ENCODE measurements at places on chromosomes 6 and 20.

GRCh38 chr6:114090626-114091025 is 119.7 kb upstream of the HDAC2 start:
- no peak for DNase-seq

DNA sequence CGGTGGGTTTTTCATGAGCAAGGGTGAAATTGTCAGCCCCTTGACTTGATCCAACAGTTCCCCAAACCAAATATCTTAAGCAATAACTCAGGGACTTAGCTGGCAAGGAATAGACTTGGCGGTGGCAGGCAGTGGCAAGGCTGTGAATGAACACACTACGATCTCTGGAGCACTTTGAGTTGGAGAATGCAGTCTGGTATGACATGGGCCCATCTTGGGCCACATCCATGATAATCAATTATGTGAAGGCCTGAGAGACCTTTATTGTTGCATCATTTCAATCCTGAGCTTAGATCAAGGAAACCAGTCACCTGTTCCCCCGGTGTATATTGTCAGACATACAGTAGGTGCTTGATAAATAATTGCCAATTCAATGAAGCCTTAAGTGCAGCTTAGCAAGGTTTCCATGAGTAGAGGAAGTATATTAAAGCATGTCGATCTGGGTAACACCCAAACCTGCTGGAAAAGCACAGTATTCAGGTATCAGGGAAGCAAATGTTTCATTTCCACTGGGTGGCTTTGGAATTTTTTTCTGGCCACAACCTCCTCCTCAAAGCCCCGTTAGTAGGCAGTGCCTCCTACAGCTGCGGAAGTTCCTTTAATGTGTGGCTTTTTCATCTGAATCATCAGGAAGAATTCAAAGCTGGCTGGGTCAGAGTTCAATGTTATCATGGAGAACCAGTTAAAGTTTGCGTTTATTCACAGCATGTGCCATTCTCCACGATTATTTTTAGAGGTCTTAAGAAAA is 10.2 kb downstream of the CASS4 start:
- DNase-seq = no peak

GRCh38 chr6:157954150-157955117 is 27.2 kb upstream of the SYNJ2 start:
- DNase-seq = no peak

- no peak for DNase-seq
These were observed 61.0 kb upstream of the NHSL1 start for GRCh38 chr6:138560130-138560860.

DNA sequence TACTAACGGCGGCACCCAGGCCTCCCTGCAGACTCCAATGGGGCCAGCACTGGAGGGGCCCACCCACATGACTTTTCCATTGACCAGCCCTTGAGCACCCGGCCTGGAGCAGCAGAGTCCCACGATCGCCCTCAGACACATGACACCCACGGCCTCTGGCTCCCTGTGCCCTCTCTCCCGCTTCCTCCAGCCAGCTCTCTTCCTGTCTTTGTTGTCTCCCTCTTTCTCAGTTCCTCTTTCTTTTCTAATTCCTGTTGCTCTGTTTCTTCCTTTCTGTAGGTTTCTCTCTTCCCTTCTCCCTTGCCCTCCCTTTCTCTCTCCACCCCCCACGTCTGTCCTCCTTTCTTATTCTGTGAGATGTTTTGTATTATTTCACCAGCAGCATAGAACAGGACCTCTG is 26.1 kb upstream of the FANCE start:
- no peak for DNase-seq

DNA sequence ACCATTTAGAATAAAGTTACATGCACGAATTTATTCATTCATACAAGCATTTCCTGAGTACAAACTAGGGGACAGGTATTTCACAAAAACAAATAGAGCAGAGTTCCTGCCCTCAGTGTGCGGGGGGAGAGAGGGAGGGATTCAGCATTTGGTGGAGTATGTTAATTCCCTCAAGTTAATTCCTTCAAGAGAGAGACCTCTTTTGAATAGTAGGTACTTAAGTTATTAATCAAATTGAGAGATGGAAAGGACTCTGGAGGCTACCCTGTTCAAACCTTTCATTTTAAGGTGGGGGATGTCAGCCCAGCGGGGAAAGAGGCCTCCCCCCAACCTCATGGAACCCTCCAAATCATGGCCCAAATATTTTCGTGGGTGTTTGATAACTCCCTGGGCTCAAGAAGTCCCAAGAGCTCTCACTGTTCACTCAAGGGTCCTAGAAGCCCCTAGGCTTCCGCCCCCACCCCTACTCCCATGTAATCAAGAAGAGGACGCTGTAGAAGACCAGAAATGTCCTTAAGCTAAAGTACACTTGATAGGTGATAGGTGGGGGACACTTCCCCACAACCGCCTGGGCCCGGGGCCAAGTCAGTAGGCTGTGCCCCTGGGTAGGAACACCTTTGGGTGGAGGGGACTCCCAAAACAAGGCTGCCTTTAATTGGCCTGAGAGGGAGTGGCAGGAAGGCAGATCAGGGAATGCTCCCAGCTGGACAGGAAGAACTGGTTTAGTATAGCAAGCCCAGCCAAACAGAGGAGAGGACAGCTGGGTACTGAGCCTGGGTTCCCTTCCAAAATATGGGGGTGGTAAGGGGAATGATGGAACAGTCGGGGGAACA is 2.9 kb downstream of the SDC4 start:
- DNase-seq = no peak

GRCh38 chr20:62666736-62667529 is 24.6 kb downstream of the SLCO4A1 start:
- DNase-seq = peak; percentile 3

- DNase-seq = no peak
These were observed 572.5 kb upstream of the JAG1 start for GRCh38 chr20:11246251-11246775.

- no peak for DNase-seq
These were observed 290.2 kb downstream of the TSHZ2 start for GRCh38 chr20:53262365-53262764.

DNA sequence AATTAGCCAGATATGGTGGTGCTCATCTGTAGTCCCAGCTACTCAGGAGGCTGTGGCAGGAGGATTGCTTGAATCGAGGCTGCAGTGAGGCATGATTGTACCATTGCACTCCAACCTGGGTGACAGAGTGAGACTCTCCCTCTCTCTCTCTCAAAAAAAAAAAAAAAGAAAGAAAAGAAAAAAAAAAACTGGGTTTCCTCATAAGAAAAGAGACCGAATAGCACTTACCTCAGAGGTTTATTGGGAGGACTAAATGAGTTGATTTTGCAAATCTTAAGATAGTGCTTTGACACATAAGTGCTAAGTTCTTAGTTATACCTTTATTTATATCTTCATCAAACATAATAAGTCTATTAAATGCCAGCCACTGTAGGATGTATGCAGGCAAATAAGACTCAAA is 6.3 kb downstream of the VWA7 start:
- no peak for DNase-seq

DNA sequence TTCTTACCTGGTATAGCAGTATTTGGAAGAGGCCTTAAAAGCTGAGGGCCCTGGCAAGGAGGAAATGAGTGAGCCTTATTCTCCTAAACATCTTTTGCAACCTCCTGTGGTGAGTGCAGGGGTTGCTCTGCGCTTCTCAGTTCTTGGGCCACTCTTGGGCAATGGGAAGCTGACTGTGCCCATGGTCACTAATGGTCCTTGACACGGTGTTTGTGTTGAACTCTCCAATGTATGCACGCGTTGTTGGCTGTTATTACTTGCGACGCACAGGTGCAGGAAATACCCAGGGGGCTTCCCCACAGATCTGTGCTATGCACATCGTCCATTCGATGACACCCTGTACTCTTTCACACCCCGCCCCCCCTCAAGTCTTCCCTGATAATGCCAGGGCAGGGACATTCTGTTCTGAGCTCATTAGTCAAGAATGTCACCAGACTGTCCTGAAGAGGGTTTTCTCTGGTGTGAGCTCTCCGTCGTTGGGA is 79.7 kb downstream of the EDN1 start:
- no peak for DNase-seq

DNA sequence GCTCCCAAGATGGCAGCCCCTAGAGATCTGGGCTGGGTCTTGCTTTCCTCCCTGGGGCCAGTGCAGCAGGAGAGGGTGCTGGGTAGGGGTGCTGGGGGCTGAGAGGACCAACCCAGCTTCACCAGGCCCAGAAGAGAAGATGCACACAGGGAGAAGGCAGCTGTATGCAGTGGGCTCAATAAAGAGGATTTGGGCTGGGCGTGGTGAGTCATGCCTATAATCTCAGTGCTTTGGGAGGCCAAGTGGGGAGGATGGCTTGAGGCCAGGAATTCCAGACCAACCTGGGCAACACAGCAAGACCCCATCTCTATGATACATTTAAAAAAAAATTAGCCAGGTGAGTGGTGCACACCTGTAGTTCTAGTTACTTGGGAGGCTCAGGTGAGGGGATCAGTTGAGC is 25.7 kb upstream of the EMILIN3 start:
- no peak for DNase-seq

- no peak for DNase-seq
These were observed 24.5 kb downstream of the ILRUN start for GRCh38 chr6:34671801-34672656.

- DNase-seq = no peak
These were observed 4.9 kb downstream of the MTCL3 start for GRCh38 chr6:127514179-127514772.

GRCh38 chr6:1970151-1970561 is 275.2 kb downstream of the GMDS start:
- no peak for DNase-seq

DNA sequence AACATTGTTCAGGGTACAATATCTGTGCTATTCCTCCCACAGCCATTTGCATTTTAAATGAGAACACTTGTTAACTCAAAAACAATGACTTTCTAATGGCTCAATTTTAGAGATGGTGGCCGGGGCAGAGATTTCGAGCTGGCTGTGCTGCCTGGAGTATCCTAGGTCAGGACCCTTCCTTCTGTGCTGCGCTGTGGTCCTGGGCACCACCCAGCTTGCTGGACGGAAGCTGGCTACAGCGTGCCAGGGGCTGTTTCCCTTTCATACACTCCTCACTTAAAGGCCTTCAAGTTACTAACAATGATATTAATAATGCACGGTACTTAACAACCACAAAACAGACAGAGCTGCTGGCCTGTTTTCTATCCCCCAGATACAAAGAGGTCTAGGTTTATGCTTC is 194.4 kb upstream of the CST7 start:
- no peak for DNase-seq

GRCh38 chr6:133978896-133979240 is 25.8 kb downstream of the TBPL1 start:
- DNase-seq = no peak

DNA sequence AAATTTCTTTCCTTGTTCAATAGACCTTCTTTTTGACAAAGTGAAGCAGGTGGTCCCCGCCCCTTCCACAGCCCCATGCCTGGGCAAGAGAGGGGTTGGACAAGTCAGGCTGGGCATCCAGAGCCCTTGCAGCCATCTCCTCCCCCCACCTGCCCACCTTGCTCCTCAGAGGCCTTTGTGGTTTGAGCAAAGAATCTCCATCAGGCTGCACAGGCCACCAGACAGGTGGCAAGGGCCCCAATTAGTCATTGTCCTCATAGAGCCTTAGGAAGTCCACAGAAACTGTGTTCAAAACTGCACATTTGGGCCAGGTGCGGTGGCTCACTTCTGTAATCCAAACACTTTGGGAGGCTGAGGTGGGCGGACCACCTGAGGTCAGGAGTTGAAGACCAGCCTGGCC is 1.5 kb upstream of the MAPK13 start:
- DNase-seq = no peak

- peak; percentile 14 for DNase-seq
These were observed 40.9 kb downstream of the QRSL1 start for GRCh38 chr6:106670236-106670635.

- no peak for DNase-seq
These were observed 37.2 kb downstream of the SCML4 start for GRCh38 chr6:107786709-107787588.

- DNase-seq = no peak
These were observed 36.4 kb downstream of the ELOVL5 start for GRCh38 chr6:53312355-53312754.

- DNase-seq = no peak
These were observed 156.5 kb upstream of the INSM1 start for GRCh38 chr20:20211274-20211987.

DNA sequence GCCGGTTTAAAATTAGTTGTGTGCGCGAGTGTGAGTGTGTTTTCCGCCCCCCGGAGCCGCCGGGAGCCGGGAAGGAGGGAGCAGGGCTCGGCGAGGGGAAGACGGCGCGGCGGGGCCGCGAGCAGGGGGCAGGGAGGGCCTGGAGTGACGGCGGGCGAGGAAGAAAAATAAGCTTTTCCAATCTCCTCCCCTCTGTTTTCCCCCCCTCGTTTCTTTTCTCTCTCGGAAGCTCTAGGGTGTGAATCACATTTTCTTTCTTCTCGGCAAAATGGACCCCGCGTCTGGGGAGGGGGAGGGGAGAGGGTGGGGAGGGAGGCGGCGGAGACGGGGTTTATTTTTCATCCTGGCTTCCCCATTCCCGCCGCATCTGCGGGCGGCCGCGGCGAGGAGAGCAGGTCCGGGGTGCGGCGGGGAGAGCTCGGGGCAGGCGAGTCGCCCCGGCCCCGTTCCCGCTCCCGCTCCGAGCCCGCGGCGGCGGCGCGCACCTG is 881 bp downstream of the BICRAL start:
- DNase-seq = peak; percentile 74

GRCh38 chr6:18585032-18585573 is 198.0 kb downstream of the RNF144B start:
- DNase-seq = no peak

GRCh38 chr20:58719971-58720371 is 27.4 kb downstream of the NPEPL1 start:
- DNase-seq = no peak

DNA sequence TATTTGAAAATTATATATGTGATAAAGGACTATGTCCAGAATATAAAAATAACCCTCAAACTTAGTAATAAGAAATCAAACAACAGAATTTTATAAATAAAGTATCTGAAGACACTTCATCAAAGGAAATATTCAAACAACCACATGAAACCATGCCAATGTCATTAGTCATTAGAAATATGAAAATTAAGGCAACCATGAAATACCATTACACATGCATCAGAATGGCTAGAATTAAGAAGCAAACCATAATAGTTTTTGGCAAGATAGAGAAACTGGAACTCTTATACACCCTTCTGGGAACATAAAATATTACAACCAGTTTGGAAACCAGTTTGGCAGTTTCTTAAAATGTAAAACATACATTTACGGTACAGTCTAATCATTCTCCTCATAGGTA is 137.2 kb upstream of the ADGRB3 start:
- no peak for DNase-seq

All from NCI-H1105 (cell line).